Breast epithelium (tissue), 4 donors: ENCODE measurements at places on chromosomes 4 and X. TPM values are rescaled to one million over a fixed set of nuclear protein-coding genes. Genes with fewer than 3 reads are reported as not detected.

JAKMIP1 gene
- 0.80 TPM for total RNA-seq

DNA sequence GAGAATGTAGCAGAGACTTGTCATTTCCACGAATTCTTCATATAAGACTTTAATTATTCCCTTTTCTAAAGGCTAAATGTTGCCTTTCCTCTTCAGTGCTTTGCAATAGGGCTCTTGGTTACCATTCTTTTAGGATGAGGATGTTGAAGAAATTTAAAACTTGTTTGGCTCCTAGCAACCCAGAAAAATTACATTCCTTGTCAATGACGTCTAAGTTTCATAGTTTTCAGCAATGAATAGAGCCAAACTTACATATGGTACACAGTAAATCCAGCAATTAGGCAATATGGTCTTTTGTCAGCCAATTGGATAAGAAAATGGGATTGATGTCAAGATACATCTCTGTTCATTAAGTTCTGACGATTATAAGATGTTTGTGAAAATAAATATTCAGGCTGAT is 1639.6 kb upstream of the PCDH10 start:
- DNase-seq, result no peak

TDO2 gene
- total RNA-seq, result not detected

GRCh38 chr4:152605641-152606335 is 69.9 kb upstream of the FBXW7 start:
- DNase-seq, result no peak

DNA sequence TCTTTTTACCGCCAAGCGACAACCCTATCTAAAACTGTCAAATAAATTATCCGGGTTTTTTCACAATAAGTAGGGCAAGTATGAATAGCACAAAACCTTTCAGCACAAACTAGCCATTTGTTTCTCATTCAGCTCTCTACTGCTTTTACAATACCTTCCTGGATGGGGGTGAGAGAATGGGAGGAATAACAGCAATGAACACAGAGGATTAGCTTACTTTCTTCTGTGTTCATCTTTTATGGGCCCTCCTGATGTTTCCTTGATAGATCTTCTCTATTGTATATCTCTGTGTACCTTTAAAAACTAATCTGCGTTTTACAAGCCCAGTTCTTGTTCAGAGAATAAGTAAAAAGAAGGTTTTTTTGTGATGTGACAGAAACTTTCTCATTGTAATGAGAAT is 55.3 kb upstream of the APELA start:
- no peak for DNase-seq

GRCh38 chrX:42783451-42783850 is 5.5 kb upstream of the PPP1R2C start:
- no peak for DNase-seq

GRCh38 chrX:71302461-71303213 is 1.1 kb downstream of the ITGB1BP2 start:
- DNase-seq, result no peak

DNA sequence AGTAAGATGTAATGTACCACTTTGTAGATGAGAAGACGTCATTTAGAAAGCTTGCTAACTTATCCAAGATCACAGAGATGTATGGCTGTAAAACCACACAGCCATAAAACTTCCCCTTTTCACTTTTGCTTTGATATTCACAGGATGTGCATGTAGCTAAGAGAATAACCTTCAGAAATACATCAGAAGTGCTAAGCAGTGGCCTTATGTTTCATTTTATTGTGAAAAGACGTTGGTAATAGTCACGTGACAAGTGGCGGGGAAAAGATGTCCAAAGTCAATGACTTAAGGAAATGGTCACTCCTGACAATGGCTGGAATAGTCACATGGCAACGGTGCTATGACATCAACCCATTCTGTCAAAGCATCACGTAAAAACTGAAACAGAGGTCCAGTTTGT is 12.9 kb upstream of the WDR17 start:
- no peak for DNase-seq

DNA sequence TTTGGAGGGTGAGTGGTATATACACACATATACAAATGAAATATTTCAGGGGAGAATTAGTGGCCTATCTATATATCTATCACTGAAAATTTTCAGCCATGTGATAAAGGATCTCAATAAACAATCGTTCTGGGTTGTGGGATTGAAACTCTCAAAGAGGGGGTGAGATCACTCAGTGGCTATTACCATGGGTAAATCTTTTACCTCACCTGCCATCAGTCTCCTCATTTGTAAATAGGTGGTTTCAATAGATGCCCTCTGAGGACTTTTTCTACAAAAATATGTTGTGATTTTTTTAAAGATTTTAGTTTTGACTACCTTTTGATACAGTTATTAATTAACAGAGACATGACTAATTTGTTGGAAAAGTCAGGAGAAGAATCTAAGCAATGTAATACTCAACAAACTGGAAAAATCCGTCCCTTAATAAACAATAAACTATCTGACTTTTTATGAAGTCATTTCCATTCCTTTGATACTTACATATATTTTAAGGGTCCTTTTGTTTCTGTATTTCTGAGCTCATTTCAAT is 192.8 kb downstream of the MAD2L1 start:
- no peak for DNase-seq

DNA sequence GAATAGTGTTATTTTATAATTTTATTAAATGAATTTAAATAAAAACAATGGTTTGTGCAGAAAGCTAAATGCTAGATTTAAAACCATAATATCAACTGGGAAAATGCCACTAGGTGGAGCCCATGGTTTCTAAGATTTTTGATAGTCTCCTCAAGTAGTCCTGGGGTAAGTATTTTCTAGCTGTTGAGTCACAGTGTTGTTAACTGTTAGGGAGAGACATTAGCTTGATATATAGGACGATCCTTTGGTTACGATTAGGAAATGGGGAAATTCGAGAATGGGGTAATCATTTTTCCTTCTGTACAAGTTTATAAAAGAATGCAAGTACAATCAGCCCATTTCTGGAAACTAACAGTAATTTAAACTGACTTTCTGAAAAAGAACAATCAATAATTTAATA is 378.4 kb downstream of the ANKRD50 start:
- DNase-seq, result no peak

- DNase-seq, result no peak
These were observed 46.9 kb downstream of the BMPR1B start for GRCh38 chr4:94804650-94805049.

GRCh38 chrX:112768563-112768962 is 72.1 kb downstream of the AMOT start:
- DNase-seq, result no peak

CXorf65 gene
- not detected for total RNA-seq

TMSB15B gene
- 5.6 TPM for total RNA-seq

NDP gene
- total RNA-seq, result 0.66 TPM

- no peak for DNase-seq
These were observed 14.3 kb downstream of the PAICS start for GRCh38 chr4:56450342-56450741.

DNA sequence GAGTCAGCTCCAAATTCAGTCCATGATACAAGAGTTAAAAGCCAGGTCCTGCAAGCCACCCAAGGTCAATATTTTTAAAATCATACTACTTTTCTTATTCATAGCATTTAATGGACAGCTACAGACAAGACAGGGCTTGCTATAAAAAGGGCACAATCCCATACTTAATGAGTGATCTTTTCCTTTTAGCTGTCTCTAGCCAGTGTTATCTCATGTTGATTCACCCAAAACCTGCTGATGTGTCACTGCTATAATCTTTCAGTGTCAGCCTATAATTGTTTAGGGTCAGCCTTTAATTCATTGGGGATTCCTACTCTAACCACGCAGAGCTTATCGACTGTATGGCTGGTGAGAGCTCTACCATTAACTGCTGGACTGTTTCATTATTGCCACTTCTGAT is 51.2 kb upstream of the HCCS start:
- no peak for DNase-seq

DNA sequence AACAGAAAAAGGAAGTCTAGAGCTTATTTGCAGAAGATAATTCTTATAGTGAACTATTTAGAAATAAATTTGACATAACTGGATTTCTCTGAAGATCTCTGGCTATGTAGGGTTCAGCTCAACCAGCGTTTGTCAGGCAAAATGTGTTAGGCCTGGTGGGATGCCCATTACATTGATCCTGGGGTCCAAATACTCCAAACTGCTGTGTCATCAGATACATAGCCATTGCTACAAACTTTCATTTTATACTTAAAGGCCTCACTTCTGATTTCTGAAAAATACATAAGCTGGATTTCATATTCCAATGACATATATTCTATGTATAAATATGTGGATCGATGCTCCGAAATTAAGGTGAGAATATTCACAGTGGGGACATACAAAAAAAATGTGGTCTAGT is 1958.9 kb upstream of the TENM3 start:
- no peak for DNase-seq

- DNase-seq, result no peak
These were observed 30.8 kb upstream of the CD40LG start for GRCh38 chrX:136616987-136617685.

GPR50 gene
- not detected for total RNA-seq

DNA sequence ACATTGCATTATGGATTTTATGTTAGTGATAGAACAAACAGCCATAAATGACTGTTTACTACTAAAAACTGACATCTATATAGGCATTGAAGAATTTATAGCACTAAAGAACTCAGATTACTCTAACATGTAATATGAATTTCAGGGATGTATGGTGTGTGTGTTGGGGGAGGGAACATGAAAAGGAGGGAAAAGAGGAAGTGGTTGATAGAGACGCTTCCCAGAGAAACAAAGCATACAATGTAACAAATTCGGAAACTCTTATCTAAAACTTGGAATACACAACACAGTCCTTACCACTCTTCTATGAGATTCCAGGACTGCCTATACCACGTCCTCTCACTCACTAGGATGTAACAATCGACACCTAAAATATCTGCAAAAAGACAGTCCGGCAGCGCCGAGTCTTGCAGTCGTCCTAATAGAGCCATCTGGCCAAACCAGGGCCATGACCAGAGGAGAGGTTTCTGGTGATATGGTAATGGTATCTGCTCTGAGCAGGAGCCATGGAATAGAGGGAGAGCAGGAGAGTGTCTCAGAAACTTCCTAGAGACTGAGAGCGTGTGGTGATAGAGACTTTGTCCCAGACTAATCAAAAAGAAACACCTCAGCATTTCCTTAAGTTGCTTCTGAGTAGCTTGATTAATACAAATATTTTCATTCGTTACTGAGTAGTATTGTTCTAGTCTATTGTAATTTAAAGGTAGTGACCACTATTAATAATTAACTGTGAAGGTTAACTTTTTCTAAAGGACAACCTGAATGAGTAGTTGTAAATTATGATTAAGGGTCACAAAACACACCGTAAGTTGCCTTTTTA is 251.9 kb upstream of the ETNPPL start:
- DNase-seq, result no peak

DNA sequence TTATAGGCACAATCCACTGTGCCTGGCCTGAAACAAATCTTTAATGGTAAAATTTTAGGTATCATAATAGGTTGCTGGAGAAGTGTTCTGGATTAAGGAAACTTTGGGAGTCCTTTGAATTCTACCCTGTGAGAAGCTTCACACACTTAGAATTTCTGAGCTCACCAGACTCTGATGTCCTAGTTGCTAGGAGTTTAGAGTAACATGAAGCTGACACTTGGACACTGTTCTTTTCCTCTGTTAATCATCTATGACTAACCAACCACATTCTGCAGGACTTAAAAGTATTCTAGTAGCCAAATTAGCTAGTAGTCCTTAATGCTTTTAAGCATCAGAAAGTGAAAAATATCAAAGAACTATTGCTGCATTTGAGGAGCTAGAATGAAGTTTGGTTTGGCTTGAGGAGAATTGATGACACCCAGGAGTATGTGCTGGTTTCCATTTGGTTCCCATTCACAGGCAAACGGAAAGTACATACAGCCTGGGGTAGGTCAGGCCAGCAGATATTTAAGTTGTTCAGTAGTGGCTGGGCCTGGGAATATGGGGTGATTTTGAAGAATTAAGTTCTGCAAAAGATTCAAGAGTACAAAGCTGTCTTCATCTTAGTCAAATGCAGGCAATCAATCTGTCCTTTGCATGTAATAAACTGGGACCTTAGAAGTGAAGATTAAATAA is 38.8 kb upstream of the IGFBP7 start:
- DNase-seq, result no peak

DNA sequence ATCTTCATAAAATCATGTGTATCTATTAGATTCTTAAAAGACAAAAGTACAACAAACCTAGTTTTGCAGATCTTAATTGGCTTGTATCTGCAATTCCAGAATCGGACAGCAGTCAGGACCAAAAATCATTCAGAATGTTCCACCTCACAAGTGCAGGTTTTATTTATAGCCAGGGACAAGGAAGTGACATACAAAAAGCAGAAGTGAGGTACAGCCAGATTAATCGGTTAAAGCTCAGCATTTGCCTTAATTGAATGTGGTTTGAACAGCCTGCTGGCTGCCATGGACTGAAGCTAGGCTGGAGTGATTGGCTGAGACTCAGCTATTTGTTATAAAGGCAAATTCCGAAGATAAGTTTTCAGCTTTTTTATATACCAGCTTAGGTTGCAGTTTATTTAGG is 932.6 kb downstream of the C4orf33 start:
- no peak for DNase-seq

DNA sequence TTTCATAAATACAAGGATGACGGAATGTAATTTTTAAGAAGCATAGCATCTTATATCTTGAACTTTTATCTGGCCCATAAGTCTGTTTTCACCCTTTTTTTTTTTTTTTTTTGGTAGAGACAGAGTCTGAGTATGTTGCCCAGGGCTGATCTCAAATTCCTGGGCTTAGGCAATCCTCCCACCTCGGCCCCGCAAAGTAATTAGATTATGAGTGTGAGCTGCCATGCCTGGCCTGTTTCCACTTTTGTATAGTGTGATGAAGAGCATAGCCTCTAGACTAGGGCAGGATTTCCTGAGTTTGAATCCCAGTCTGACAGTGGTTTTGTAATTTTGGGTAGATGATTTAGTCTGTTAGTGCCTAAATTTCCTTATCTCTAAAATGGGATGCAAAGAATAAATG is 11.0 kb downstream of the STIM2 start:
- peak; percentile 73 for DNase-seq

- no peak for DNase-seq
These were observed 78.7 kb upstream of the RASGEF1B start for GRCh38 chr4:81550388-81550859.

DNA sequence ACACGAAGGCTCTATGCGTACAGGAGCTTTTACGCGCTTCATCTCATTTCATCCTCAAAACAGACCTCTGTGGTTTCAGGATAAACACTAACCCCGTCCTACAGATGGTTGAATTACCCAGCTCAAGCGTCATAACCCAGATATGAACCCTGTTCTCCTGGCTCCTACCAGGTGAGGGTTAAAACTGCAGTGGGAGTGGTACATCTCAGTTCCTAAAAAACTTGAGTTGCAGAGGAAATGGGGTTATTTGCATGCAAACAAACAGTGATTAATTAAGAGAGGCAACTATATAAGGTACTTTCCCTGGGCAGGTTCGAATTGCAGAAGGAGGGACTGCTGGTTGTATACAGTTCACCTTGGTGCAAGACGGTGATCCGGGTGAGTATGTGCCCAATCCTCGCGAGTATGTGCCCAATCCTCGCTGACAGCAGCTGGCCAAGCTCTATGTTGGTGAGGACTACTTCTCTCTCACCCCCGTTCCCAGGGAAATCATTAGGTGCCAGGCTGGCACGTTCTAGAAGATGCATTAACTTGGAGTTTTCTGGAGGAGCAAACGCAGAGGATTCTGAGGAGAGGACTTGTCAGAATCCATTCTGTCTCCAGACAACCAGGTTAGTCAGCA is 72.6 kb downstream of the FHDC1 start:
- no peak for DNase-seq

- peak; percentile 50 for DNase-seq
These were observed 14.0 kb upstream of the KIAA0232 start for GRCh38 chr4:6768539-6768905.

GRCh38 chr4:2276581-2277325 is 14.8 kb upstream of the MXD4 start:
- DNase-seq, result no peak

GRCh38 chr4:78689261-78689660 is 86.9 kb upstream of the BMP2K start:
- DNase-seq, result no peak
